Fibroblast of gingiva (primary cell): ENCODE measurements at places on chromosomes 2 and 18.

DNA sequence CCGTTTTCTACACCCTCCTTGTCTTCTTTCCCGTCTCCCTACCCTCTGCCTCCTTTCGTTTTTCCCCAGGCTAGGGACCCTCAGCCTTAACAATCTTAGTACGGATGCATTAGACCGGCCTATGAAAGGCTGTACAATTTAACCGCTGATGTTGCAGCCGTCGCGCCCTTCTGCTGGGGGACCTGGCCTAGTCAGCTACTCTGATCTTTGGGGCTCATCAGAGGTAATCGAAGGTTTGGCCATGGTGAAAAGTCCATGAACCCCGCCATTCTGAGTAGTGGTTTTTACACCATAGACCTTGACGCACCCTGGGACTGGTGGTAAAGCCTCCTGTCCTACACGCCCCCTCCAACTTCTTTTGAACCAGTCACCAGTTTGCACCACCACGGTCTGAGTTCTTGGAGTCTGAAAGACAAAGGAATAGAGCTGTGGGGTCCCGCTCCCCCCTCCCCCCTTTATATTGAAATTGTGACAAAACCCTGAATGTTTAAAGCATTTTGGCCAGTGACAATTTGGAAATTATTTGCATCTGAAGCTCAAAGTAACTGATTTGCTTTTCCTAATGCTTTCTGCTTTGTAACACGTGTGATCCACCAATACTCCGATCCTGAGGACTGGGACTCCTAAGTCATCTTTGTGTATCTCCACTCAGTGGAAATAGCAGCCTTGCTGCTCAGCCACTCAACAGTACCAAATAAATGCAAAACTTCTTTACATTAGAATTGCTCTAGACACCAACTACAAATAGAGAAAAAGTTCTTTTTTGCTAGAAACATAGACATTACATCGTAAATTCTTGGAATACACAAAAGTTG, 642 bp upstream of the SRSF7 start:
- DNase-seq = no peak

GRCh38 chr2:27400348-27401135, 8.8 kb downstream of the PPM1G start:
- no peak for DNase-seq

- peak; percentile 75 for DNase-seq
Observed at GRCh38 chr2:206915121-206915520, 24.2 kb upstream of the CPO start.

- DNase-seq = no peak
Observed at GRCh38 chr2:129459200-129459876, 520.1 kb upstream of the RAB6C start.

DNA sequence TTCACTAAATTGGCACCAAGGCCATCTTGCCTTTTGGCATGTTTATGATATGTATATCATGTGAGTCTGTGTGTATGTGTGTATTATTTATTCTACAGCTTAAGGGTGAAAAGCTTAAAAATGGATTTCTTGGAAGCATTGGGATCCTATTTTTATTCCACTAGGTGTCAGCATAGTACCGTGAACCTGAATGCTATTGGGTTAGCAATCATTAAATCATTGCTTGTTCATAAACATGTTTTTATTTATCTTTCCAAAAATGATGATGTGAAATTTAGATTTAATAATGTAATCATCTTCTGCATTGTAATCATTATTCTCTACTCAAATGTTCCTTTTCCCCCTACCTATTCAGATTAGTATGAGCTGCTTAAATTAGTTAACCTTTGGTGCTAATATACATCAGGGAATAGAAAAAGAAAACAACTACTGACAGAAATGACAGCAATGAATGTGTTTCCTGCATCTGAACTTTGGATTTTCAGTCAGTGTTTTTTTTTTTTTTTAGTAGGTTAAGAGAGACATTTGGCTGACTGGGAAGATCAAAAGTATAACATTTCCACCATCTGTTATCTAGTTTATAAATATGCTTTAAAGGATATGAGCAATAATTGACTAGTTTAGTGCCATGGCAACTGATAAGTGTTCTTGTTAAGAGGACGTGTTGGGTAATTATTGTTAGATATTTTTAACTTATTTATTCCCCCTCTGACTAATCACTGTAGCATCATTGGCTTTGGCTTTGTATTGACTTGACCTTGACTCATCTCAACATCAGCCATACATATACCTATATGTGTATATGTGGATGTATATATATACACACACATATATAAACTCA, 14.1 kb upstream of the ZSWIM2 start:
- peak; percentile 31 for DNase-seq

DNA sequence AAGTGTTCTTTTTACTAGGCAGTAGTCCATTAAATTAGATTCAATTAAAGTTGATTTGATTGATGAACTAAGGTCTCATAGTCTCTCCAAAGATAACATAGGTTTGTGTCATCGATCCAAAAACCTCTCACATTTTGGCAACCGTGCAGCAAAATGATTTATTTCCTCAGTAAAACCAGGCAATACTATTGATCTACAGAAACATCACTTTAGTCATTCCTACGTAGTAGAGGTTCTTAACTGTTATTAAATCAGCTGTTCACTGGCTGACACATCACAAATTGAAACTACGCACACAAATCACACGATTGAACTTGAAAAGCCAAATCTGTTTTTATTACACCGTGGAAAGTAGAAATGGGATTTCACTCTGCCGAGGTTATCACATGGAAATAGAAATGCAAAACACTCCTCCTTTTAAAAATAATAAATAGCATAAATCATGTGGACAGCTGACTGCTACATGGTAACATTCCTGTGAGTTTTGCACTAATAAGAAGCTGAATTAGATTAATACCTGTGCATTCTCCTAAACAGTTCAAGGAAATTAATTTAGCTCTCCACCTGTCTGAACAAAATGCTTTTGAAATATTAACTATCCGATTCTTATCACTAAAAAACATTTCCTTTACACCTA, 262.5 kb downstream of the CDH20 start:
- no peak for DNase-seq

GRCh38 chr2:105934467-105934866, 189.8 kb downstream of the NCK2 start:
- DNase-seq = no peak

GRCh38 chr2:100289020-100289419, 33.3 kb downstream of the LONRF2 start:
- DNase-seq = no peak

GRCh38 chr2:216362730-216363129, 9.6 kb downstream of the MARCHF4 start:
- DNase-seq = no peak

- no peak for DNase-seq
Observed at GRCh38 chr18:56516789-56517188, 121.6 kb downstream of the TXNL1 start.

- no peak for DNase-seq
Observed at GRCh38 chr2:38016219-38016618, 59.7 kb downstream of the CYP1B1 start.

- peak; percentile 90 for DNase-seq
Observed at GRCh38 chr18:45168866-45169600, 446.2 kb upstream of the SLC14A2 start.

- DNase-seq = no peak
Observed at GRCh38 chr2:81645745-81646301, 1341.3 kb upstream of the LRRTM1 start.

- DNase-seq = peak; percentile 20
Observed at GRCh38 chr2:88054782-88055370, 707 bp downstream of the KRCC1 start.

DNA sequence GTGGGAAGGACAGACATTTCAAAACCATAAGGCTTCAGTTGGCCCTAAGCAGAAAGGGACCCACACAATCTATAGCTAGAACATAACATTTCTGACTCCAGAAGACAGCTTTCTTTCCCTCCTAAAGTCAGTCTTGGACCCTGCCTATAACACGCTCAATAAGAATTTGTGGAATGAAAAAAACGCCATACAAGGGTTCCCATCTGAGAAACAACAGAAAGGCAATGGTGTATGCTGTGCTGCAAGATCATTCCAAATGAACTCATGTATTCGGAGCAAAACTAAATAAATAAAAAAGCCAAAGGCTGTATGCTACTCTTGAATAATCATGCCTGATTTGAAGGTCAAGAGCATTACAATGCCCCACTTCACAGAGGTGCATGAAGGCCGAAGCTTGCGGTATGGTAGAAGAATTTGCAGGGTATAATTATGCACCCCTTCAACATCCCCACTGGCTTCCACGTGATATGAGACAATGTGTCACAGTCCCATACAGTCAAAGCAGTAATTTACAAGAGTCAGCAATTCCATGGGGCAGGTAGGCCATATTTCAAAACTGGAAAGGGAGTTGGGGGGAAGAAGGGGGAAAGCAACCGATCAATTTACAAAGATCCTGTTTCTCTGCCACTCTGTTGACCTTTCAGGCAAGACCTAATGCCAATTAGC, 61.4 kb upstream of the SLC14A2 start:
- DNase-seq = no peak

DNA sequence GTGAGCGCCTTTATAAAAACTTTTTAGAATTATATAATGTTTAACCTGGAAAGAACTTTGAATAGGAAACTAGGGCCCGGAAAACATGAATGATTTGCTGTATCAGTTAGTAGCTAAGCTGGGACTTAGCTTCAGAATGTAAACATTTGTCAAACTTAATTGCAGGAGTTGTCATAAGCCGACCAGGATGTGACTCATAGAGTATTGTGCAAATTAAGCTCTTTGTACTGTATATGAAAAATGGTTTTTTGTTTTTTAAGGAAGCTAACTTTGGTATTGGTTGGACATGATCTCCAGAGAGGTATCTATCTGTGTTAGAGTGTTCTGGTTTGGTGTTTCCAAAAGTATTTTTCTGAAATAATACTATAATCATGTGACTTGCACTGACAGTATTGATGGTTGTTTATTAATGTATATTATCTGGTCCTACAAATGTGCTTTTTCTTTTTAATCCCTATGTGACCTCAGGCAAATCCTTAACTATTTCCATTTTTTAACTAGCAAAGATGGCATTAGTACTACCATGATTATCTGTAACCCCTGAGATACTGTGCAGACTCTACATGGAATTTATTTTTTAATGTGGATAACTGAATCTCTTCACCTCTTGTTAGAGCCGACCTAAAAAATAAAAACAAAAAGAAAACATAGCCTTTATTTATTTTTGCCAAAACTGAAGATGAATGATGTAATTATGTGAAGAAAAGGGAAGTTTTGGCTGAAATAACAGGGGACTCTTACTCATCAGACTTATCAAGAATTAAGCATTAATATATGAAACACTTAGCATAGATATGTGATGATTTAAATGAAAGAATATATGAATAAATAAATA, 11.7 kb downstream of the YIPF4 start:
- DNase-seq = peak; percentile 72

DNA sequence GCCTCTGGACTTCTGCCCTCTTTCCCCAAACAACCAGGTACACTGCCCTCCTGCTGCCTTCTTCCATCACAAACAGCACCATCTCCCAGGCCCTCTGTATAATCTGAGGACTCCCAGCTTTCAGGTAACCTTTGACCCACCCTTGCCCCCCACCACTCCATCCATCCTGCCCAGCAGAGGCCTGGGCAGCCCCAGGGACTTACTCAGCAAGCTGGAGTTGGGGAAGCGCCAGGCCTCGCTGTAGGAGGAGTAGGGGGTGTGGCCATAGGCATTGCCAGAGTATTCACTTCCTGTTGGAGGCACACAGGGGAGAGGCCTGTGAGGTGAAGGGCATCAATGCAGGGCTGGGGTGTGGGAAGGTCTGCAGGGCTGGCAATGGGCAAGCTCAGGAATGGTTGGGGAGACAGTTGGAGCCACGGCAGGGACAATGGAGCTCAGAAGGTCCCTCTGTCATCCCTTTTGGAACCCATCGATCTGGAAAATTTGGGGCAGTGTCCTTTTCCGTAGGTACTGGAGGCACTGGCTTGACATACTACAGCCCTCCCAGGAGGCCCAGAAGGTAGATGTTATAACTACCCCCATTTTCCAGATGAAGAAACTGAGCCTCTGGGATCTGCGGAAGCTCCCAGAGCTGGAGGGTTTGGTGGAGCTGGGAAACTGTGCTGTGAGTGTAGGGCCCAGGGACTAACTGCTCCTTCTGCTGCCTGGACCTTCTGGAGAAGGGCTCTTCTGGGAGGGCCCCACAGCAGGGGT, 46.3 kb downstream of the PSD4 start:
- peak; percentile 43 for DNase-seq

GRCh38 chr2:140601342-140601741, 1529.5 kb downstream of the LRP1B start:
- no peak for DNase-seq

GRCh38 chr2:19790291-19790690, 111.5 kb downstream of the TTC32 start:
- DNase-seq = no peak

- no peak for DNase-seq
Observed at GRCh38 chr2:179953359-179953758, 53.7 kb downstream of the CWC22 start.

GRCh38 chr18:2914881-2915240, 68.1 kb downstream of the EMILIN2 start:
- peak; percentile 25 for DNase-seq

DNA sequence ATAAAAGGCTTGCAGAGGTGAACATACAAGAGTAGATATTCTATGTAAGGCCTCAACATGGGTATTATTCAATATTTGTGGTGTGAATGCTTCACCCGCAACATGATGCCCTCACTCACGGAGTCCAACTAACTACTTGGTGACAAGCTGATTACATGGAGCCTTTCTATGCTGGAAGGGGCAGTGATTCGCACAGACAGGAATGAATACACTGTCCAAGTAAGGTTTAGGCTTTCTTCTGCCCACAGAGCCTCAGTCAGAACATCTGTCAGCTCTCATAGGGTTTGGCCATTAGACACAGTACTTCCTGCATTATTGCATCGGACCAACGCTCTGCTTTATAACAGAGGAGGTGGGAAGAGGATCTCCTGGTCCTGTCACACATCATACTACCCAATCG, 80.3 kb upstream of the SLC35G4 start:
- no peak for DNase-seq

DNA sequence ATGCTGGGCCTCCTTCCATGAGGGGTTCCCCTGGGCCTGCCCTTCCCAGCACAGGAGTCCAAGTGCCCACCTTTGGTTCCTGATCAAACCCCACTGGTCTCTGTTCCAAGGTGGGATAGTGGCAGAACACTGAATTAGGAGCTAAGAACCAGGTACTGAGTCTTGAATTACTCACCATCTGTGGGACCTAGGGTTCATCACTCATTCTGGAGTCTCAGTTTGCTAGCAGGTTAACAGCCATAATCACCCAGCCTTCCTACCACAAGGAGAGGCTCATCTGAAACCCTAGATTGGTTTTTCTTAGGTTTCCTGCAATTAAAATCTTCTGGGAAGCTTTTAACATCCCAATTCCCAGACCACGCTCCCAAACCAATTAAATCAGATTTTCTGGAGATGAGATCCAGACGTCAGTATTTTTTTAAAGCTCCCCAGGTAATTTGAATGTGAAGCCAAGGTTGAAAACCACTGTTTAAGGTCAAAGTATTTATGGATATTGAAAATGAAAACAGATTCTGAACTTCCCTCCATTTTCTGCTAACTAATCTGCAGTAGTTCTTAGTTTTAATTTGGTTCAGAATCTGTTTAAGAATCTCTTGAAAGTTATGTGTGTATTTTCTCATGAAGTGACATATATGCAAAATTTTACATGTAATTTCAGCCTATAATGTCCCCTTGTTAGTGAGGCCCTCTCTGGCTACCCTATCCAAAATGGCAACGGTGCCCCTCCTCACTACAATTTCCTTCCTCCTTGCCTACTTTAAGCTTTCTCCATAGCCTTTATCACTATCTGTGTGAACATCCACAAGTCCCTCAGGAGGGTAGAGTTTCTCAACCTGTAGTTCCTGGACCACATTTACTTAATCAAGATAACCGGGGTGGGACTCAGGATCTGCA, 166.5 kb upstream of the CXCR4 start:
- DNase-seq = no peak
